ENCODE measurements at places on chromosomes 6 and 20.
A peak's percentile ranks its signal among the peaks of the same experiment; 100 is the strongest.

DNA sequence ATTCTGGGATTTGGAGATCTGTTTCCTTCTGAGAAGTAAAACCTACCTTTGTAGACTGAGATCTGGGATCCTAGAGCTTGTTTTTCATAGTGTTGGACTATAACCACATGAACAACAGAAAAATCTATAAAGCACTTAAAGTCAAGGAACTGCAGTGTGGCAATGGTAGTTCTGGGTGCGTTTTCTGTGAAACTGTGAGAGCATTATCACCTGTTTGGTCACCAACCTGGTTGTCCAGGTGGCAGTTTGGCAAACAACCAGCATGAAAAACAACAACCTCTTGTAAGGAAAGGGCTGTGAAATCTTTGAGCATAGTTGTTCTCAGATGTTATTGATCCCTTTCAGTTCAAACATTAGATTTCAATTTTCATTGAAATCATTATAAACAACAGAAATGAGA lies 215.8 kb upstream of the CITED2 start:
- no peak for DNase-seq

- DNase-seq: no peak
These were observed 1.3 kb downstream of the HIVEP2 start for GRCh38 chr6:142943711-142944123.

- DNase-seq: no peak
These were observed 61.2 kb upstream of the RNF217 start for GRCh38 chr6:124901084-124901483.

GRCh38 chr6:105015482-105015881 lies 58.6 kb downstream of the LIN28B start:
- no peak for DNase-seq

DNA sequence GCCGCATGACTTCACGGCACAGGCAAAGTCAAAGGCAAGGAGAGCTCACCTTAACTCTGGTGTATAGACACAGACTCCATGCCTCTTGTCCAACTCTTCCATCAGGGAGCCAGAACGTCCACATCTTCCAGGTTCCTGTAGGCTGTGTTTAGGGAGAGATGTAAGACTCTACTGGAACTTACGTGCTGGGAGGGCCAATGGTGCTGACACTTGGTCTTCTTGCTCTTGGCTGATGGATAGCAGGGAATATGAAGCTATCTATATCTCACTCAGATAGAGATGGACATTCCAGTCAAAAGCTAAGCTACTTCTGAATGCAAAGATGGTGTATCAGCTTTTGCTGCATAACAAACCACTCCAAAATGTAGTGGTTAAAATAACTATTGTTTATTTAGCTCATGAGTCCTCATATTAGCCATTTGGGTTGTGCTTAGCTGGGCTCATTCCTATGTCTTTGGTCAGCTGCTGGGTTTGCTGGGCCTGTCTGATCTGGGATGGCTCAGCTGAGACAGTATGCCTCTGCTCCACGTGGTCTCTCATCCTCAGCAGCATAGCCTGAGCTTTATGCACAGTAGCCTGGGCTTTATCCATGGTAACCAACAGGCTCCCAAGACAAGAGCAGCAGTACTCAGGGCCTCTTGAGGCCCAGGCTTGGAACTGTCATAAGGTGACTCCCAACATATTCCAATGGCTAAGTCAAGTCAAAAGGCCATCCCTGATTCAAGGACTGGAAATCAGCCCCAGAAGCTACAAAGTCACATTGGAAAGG lies 111.6 kb downstream of the SNX5 start:
- no peak for DNase-seq

GRCh38 chr6:6730831-6731230 lies 142.3 kb downstream of the LY86 start:
- DNase-seq: peak; percentile 47

DNA sequence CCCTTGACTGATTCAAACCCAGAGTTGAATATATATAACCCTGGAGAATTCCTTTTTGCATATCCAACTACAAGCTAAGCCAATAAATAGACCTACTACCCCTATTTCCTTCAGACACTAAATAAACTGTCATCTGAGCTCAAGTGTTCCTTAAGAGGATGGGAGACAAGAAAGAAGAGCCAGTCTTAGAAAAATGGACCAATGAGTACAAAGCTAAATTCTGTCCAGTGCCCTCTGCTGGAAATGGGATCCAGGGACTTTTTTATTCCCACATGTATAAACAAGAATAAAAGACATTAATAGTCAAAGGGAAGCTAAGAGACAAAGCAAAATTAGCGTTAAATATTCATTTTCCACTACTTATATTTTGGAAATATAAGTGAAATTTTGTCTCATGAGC lies 4.8 kb downstream of the PPP1R10 start:
- peak; percentile 47 for DNase-seq

GRCh38 chr6:168165373-168165772 lies 86.4 kb upstream of the FRMD1 start:
- no peak for DNase-seq

- no peak for DNase-seq
These were observed 9.1 kb upstream of the SHLD1 start for GRCh38 chr20:5741089-5741488.

Measured in kidney glomerular epithelial cell (primary cell).